ENCODE measurements at places on chromosomes 1 and 21.

- DNase-seq: no peak
Observed at GRCh38 chr1:17137441-17137840, 18.2 kb upstream of the PADI2 start.

GRCh38 chr1:12477936-12478611 lies 139.9 kb downstream of the DHRS3 start:
- peak; percentile 94 for DNase-seq

DNA sequence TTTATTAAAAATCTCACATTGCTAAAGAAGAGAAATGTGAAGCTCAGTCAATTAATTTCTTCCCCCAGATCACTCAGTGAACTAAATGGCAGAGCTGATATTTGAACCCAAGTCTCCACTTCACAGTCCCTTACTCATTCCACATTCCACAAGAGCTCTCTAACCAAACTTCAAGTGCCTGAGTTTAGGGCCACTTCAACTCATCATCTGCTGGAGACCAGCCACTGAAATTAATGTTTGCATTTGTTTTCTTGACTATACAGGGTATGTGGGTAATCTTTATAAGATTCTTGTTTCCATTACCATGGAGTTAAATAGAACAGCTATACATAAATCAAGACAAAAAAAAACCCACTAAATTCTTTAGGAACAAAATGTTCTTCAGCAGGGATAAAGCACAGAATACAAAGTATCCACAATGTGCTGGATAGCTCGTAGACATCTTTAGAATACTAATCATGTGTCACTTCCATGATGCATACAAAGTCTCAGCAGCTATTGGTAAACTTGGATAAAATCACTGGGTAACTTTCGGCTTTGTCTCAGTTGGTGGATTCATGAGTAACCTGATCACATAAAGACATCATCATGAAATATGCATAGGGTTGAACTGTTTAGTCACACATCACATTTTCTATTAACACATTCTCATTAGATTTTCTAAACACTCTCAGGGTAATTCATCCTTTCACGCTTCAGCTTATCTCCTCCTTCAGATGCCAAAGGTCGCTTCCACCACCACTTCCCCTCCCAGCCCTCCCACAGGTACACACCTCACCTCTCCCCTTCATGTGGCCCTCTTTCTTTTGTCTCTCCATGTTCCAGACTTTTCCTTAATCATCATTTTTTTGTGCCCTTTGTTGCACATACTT lies 89.8 kb downstream of the LRRC53 start:
- DNase-seq: no peak

- DNase-seq: peak; percentile 9
Observed at GRCh38 chr1:67214420-67215174, 48.3 kb downstream of the IL23R start.

Measured in NCI-H69 (cell line).